Spinal cord (tissue), 10 donors: ENCODE measurements at places on chromosomes 13 and 19.

DNA sequence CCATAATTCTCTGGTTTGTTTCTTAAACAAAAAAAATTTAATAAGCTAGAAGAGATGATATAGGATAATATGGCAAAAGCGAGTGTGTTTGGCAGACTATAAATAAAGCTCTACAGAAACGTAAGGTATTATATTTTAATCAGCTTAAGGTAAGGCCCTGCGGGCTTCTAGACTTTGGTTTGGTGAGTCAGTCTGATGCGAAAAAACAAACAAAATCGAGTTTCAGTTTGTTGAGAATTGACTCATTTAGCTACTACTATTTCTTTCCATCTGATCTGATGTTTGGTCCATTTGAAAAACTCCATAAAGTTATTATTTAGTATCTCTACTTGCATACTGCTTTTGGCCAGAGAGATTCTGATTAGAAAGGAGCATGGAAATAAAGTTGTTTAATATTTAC is 138.0 kb downstream of the MIPEP start:
- DNase-seq = no peak

GRCh38 chr13:77476456-77476855 is 59.0 kb upstream of the SCEL start:
- no peak for DNase-seq

GRCh38 chr13:49681842-49682435 is 9.3 kb downstream of the EBPL start:
- DNase-seq = no peak

DNA sequence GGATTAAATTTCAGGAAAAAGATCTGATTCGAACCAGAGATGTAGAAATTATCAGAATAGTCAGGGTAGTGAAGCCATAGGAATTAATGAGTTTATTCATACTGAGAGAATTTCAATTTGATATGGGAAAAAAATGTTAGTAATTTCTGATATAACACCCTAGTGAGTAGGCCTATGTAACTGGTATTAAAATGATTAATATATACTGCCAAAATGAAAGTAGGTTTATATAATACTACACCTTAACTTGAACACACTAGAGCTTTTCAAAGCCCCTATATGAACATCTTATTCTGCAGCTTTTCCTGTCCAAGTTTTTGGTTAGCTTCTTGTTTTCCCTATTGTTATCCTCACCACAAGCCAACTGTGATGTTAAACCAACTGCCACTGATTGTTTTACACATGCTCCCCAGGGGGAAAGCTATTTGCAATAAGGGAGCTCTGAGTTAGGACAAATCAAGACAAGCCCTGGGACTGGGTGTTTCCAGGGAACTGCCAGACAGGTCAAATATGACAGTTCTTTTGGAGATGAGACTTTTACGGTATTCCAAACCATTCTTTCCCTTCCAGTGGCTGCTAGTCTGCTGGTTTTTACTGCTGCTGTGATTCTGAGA is 45.3 kb downstream of the FNDC3A start:
- DNase-seq = no peak

DNA sequence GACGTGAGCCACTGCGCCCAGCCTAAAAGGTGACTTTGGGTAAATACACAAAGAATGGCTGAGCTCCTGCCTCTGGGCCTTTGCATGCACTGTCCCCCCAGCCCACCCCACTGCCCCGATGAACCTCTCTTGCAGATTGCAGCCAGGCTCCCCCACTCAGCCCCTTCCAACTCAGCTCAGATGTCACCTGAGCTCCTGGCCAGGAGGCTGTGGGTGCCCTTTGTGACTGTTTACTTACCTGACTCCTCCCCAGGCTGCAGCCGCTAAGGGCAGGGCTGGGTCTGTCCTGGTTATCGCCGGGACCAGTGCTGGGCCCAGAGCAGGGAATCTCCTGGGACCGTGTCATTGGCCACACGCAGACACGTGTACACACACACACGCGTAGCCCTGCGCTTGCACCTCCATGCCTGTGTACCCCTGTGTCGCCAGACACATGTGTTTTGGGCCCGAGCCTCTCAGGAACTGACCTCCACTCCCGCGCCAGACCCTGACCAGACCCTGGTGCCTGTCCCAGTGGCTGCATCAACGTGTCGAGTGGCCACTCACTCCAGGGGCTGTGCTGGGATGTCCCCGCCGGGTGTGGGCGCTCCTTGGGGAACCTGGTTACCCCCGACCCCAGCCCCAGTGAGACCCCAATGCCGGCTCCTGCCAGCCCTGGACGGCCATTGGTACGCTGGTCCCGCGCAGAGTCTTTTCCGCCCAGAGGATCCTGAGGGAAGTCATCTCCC is 18.7 kb downstream of the EFNA2 start:
- no peak for DNase-seq
